Sigmoid colon (tissue), 7 donors: ENCODE measurements at places on chromosomes 7 and 10. TPM values are rescaled to one million over a fixed set of nuclear protein-coding genes. Genes with fewer than 3 reads are reported as not detected.

SLC25A13 gene
- 11.4 TPM for total RNA-seq

METTL27 gene
- 1.4 TPM for total RNA-seq

OR2A42 gene
- total RNA-seq, result not detected

AMPH gene
- 37.9 TPM for total RNA-seq

DNA sequence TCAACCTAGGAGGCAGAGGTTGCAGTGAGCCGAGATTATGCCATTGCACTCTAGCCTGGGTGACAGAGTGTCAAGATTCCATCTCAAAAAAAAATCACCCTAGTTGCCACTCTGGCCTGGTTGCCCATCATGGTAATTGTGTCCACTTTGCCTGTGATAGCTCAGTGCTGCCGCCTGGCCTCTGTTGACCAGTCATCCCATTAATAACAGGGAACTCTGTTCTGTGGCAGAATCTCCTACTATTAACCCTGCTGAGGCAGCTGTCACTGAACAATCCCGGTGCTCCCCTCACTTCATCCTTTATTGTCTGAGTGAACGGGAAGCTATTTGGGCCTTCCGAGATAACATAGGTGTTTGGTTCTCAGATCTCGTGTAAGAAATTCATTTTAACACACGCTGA is 14.6 kb downstream of the ZNF3 start:
- peak; percentile 36 for DNase-seq

GRCh38 chr7:148334959-148335577 is 255.5 kb upstream of the C7orf33 start:
- DNase-seq, result no peak

DNA sequence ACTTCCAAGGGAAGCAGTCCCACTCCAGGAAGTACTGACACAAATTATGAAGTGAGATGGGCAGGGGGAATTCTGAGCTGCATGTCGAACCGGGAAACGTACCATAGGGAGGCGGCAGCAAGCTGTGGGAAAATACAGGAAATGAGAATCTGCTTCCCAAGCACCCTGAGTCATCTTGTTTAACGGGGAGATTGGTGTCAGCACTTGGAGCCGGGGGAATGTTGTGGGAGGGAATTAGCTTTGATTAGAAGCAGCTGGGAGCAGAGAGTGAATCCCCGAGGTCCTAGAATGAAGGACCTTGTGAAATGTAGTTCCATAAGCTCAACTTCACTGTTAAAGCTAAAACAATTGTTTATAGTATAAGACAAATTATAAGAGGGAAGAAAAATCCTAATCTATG is 141.4 kb upstream of the PRKCQ start:
- peak; percentile 85 for DNase-seq

DNA sequence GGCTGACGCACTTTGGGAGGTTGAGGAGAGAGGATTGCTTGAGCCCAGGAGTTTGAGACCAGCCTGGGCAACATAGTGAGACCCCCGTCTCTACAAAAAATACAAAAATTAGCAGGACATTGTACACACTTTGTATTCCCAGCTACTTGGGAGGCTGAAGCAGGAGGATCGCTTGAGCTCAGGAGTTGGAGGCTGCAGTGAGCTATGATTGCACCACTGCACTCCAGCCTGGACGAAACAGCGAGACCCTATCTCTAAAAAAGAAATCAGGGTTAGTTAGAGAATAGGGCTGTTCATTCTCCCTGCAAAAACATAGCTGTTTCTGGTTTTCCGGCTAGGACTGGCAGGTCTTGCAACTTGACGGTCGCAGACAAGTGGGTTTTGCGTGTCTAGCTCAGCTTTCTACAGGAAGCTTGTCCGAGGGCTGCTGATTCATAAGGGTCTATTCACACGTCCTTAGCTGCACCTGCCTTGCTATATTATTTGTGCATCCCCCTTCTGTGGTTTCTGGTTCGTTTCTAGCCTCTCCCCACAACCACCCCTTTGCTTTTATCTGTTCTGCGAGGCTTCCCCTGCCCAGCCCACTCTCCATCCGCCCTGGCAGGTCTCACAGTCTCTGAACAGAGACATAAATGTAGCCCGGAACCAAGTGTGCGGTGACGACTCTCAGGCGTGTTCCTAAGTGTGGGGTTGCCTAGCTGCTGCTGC is 10.7 kb downstream of the AMZ1 start:
- DNase-seq, result no peak

GRCh38 chr7:48035967-48036478 is 680 bp downstream of the C7orf57 start:
- peak; percentile 70 for DNase-seq

DNA sequence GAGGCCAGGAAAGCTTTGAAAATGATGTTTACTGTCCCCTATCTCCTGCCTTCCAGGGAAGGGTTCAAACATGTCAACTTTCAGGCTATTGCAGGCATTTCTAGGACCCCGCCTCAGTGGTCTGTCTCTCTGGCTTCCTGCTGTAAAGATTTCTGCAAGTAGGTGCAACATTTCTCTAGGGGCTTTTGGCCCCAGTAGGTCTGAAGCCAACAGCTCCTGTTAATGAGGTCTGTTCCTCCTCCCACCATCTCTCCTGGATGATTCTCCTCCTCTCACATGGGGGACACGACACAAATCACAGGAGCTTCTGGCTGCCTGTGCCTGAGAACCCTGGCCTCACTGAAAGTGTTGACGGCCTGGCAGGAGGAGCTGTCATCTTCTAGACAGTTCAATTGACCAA is 194.3 kb downstream of the CYP26A1 start:
- DNase-seq, result no peak

DNA sequence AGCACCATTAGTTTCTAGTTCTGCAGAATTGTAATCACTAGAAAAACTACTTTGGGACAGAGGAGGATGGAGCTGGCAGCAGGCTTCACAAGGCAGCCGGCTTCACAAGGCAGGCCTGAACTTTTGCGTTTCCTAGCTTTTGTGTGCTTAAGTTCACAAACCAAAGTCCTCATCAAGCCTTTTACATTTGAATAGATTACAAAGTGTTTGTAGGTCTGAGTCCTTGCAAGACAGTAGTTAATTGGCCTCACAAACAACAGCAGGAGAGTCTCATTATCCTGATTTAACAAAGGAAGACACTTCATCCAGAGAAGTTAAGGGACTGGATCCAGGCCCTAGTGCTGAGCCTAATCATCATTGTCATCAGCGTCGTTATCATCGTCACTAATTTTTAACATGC is 147.8 kb upstream of the AUTS2 start:
- no peak for DNase-seq

DNA sequence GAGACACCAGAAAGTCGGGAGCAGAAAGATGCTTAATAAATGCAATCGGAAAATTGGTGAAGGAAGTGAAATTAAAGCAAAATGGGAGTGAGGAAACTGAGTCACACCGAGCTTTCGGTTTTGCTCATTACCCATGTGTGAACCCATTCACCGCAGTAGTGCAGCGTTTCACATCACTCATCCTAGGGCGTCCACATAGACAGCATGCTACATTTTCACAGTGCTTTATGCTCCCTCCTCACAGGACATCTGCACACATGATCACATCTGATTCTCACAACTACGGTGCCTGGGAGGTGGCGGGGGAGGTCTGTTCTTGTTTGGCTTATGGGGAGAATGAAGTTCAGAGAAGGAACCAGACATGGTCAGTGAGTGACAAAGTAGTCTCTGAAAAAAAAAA is 36.6 kb upstream of the ATP6V0A4 start:
- DNase-seq, result no peak

GRCh38 chr10:92571649-92572048 is 2.2 kb downstream of the IDE start:
- DNase-seq, result no peak

GRCh38 chr10:106179430-106179829 is 985.1 kb downstream of the SORCS1 start:
- DNase-seq, result no peak

DNA sequence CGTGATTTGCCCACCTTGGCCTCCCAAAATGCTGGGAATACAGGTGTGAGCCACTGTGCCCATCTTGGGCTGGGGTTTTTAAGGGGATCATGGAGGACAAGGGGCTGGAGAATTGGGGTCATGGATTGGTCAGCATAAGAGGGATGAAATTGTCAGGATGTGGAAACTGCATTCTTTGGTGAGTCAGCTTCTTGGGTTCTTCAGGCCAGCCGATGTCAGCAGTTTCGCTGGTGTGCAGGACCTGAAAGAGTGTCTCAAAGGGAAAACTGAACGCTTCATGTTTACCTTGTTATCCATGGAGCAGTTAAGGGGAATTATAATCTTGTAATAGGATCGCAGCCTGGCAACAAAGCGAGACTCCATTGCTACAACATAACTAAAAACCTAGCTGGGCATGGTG is 13.0 kb downstream of the GALNT17 start:
- DNase-seq, result no peak

- DNase-seq, result no peak
These were observed 136.0 kb downstream of the GALNT17 start for GRCh38 chr7:71267734-71268469.

DNA sequence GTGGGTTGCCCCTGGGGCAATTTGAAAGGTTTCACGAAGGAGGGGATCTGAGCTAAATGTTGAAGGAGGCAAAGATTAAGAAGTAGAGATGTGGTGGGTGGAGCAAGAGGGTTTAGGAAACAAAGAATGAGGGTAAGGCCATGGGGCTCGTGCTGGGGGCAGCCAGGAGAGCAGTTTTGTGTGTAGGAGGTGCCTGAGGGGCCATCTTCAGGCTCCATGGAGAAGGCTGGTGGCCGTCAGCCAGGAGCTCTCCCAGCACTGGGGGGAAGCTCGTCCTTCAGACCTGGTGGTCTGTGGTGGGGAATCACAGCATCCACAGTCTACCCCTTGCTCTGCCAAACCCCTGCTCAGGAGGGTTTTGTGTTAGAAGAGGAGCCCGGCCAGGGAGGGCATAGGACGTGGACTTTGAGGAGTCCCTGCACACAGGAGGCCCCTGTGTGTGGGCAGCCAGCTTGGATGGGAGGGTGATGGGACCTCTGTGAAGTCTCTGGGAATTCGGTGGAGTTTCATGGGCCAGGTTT is 11.8 kb upstream of the CXCL12 start:
- DNase-seq, result peak; percentile 32

- DNase-seq, result peak; percentile 54
These were observed 184.2 kb downstream of the MAD1L1 start for GRCh38 chr7:2048531-2048930.

GRCh38 chr10:11894381-11895107 is 71.4 kb downstream of the PROSER2 start:
- DNase-seq, result no peak

DNA sequence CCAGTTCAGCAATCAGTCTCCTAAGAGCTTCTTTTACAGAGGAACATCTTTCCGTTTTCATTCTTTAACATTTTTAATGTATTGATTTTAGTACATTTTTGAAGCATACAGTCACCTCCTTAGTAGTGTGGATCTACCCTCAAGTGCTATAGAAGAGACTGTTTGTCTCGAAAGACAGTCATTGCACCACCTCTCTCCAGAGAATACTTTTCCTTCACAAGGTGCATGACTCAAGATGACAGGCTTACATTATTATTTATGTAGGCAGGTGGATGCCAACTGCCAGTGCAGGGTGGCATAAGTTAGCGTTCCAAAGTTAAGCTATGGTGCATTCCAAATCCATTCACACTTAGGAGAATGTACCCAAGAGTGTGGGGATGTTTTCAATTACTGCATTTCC is 71.8 kb downstream of the ZEB1 start:
- no peak for DNase-seq

DNA sequence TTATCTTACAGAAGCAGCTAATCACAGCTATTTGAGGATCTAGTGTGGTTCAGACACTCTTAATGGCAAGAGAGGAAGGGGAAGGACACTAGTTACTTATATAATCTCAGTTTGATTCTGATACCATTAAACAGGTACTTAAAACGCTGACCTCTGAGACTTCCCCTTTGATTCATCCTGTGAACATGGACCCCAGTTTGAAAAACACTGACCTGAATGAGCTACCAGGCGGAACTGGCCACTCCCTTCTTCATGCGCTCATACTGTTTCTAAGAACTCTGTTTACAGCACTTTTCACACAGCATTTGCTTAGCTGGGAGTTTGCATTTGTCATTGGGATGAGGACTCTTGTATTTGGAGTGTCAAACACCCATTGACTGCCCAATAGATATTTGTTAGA is 45.7 kb downstream of the BEND7 start:
- DNase-seq, result no peak

GRCh38 chr7:779480-779879 is 52.4 kb upstream of the PRKAR1B start:
- no peak for DNase-seq

GRCh38 chr7:8260871-8261694 is 884 bp downstream of the ICA1 start:
- peak; percentile 66 for DNase-seq

DNA sequence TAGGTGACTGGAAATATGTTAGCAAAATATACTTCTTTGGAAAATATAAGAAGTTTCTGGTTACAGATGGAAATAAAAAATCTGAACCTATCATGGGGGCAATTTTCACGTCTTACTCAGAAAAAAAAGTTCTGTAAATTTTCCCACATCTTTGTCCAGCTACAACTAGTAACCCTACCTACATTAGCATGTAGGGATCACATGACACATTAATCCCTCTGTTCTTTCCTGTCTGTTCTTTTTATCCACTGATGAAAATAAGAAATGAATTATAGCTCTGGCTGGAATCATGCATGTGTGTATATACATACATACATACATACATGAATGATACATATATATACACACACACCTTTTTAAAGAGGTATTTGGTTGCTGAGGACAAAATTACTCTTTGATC is 3.6 kb upstream of the FAM53B start:
- DNase-seq, result no peak

DNA sequence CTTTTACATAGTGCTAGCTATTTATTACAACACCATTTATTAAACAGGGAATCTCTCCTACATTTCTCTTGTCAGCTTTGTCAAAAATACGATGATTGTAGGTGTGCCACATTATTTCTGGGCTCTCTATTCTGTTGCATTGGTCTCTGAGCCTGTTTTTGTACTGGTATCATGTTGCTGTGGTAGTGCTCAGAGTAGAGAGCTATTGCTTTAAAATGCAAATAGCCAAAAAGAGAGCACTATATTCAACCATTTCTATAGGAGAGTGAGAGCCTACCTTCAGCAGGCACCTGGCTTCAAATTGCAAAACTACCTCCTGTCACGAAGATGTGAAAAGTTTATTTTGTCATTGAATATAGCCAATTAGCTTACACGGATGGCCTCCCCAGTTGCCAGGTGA is 8.1 kb downstream of the ZNF92 start:
- DNase-seq, result no peak

GRCh38 chr10:104300736-104301292 is 31.8 kb downstream of the GSTO2 start:
- DNase-seq, result peak; percentile 91

GRCh38 chr10:125994601-125995000 is 98.2 kb downstream of the FANK1 start:
- no peak for DNase-seq

DNA sequence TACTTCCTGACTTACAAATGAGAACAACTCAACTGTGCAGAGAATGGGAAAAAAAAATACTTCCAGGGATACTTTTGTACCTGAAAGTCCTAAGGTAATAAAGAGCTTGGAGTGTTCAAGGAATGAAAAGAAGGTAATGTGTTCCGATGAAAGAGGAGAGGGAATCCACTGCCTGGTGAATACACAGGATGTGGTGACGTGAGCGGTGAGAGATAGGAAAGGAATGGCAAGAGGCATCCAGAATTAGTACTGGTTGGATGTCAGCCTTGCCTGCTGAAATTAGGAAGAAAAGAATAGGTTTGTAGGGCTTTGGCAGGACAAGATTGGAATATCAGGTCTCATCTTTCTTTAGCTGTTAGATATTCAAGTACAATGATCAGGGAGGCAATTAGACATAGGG is 347.7 kb downstream of the POM121L12 start:
- no peak for DNase-seq
